ACHN (cell line): ENCODE measurements at places on chromosomes 16 and 17.

GRCh38 chr17:82531431-82531881 lies 11.9 kb downstream of the FOXK2 start:
- peak; percentile 75 for DNase-seq

DNA sequence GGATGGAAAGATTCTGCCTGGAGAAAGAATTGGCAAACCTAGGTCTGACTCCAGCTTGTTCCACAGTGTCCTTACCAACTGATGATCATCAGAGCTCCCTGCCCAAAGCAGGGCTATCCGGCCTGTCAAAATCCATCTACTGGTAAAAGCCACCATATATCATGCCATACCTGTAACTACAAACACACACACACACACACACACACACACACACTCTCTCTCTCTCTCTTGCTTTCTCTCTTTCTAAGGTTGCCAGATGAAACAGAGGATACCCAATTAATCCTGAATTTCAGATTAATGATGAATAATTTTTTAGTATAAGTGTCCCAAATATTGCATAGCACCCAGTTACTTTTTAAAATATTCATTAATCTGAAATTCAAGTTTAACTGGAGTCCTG lies 1.5 kb upstream of the MMP28 start:
- DNase-seq, result no peak

- DNase-seq, result no peak
Measured at GRCh38 chr17:80029258-80029974, 6.3 kb downstream of the TBC1D16 start.

- peak; percentile 61 for DNase-seq
Measured at GRCh38 chr17:39174920-39175694, 9.1 kb upstream of the ARL5C start.

GRCh38 chr16:55349867-55350266 lies 25.9 kb downstream of the IRX6 start:
- DNase-seq, result peak; percentile 6

DNA sequence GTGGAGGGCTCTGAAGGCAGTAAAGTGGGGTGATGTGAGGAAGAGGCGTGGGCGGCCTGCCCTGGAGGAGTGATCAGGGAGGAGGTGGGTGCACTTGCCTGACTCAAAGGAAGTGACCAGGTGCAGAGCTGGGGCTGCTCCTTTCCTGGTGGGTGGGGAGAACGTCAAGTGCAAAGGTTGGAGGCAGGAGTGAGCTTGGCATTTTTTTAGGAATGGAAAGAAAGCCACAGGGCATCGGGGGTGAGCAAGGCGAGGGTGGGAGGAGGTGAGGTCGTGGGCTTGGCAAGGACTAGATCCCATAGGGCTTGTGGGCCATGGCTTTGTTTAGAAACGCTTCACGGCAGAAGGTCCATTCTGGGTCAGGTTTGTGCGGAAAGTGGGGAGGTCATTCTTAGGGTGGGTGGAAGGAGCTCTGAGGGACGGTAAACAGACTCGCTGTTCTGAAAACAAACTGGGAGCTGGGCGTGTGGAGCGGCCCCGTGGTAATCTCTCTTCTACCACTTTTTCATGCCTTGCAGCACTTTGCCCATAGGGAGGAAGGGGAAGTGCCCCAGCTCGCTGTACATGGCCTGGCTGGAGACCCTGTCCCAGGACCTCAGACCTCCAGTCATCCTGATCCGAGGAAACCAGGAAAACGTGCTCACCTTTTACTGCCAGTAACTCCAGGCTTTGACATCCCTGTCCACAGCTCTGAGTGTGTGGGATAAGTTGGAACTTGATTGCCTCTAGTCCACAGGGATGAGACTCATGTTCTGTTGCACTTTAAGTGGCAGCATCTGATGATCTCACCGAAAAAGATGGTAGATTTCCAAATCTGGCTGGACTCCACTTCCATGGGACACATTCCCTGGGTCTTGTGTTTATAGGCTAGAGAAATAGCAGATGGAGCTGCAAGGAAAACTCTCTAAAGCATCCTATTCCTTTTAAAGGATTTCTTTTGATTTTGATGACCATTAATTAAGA lies 18.9 kb upstream of the HERPUD1 start:
- DNase-seq, result no peak

DNA sequence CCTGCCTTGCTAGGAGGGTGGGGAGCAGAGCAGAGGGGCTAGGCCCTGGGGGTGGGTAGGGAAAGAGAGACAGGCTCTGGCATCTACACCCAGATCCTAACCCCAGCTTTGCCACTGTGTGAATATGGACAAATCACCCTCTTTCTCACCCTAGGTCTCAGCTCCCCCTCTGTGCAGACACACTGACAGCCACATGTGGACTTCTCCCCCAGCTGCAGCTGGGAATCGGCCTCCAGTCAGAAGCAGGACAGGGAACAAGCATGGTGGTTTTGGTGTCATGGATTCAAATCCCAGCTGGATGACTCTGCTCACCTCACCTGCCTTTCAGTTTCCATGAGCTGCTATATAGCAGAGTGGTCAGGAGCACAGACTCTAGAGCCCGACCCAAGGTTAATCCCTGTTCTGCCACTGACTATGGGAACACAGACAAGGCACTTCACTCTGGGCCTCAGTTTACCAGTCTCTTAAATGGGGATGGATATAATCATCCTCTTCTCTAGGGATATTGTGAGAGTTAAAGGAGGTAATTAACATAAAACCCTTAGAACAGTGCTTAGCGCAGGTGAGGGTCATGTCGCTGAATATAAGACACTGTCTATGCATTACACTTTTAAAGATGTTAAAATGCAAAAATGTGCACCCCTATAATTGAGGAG lies 26.2 kb upstream of the MAP3K14 start:
- no peak for DNase-seq

DNA sequence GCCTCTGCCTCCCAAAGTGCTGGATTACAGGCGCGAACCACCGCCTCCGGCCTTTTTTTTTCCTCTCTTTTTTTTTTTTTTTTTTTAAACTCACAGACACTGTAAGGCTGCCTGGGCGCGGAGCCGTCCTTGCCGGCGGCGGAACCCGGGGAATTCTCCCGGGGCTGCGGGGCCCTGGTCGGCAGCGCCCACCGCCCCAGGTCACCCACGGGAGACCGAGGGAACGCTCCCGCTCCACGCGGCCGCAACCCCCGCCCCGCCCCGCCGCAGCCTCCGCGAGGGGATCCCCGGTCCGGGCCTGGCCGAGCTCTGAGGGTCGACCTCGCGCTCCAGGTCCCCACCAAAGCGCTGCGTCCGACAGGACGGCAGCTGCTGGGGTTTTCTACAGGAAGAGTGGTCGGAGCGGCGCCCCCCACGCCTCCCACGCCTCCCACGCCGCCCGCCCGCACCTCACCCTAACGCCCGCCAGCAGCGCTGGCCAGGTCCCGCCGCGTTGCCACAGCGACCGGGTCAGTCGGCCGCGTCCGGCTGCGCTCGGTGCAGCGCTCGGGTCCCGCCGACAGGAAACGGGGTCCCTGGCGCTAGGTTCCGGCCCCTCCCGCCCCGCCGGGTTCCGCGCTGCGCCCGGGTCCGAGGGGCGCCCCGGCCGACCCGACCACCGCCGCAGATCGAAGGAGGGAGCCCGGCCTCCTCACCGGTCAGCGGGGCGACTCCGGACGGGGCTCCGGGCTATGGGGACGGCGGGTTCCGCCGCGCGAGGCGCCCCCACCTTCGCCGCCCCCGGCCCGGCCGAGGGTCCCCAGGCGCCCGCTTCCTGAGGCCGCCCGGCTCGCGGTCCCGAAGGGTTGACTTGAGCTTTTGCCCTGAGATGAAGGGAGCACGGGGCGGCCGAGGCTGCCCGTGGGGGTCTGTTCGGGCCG lies at the start of gene CCDC57:
Gene CCDC57 (minus strand): TSS at position 512 of the 920 bp plus-strand sequence. CDS start 10,898 bp downstream, outside the sequence.
- DNase-seq, result peak; percentile 89

GRCh38 chr16:71311553-71312158 lies 22.5 kb upstream of the CMTR2 start:
- peak; percentile 41 for DNase-seq

- DNase-seq, result peak; percentile 74
Measured at GRCh38 chr16:27617665-27618064, 67.7 kb downstream of the KATNIP start.

DNA sequence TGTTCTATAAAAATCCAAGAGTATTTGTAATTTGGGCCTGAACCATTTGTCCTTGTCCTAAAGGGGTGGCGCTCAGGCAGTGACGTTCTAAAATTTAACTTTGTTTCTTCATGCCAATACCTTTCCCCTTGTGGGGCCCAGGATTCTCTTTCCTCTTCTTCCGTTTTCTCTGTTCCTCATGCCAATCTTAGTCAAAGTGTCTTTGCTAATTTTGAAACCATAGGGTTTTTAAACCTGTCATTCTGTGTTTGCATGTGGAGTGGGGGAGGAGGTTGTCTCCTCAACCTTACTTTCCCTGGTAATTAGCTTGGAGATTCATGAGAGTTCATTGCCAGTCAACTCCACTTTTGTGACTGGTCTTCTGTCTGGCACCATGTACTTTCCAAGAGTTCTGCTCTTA lies 337.1 kb downstream of the MAF start:
- DNase-seq, result no peak

DNA sequence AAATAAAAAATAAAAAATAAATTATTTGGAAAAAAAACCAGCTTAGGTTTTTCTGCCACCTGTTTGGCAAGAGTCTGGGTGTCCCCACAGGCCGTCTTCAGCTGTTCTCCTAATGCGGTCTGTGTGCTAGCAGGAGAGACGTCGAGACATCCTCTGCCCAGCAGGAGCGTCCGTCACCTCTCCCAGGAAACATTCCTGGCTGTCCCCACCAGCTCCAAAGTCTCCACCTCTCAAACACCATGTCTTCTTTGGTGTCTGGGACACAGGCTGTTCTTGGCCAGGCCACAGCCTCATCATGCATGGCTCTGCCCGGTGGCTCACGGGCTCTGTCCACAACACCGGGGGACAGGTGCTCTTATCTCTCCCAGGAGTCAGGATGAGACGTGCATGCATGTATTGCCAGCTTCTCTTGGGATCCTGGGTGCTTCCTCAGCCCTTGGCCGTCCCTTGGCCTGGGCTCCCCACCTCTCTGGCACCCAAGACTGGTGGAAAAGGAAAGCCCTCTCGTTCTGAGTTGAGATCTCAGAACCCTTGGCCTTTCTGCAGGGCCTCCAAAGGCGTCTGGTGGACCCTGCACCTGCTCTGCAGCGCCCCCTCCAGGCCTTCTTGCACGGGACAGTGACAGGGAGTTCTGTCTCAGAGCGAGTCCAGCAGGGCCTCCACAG lies 84.9 kb upstream of the CBX4 start:
- peak; percentile 68 for DNase-seq

DNA sequence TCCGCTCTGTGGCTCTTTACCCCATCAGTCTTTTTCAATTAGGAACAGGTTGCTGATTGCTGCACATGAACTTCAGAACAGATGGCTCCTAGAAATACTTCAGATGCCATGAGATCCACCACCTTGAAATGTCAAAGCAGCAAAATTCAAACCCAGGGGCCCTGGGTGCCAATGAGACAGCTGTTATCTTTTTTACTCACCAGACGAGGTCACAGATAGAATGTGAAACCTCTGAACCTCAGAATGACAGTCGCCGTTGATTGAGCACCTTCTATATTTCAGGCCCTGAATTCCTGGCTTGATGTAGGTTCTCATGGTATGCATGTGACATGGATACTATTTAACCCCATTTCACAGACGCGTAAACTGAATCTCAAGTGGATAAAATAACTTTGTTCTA lies 63.0 kb downstream of the MAF start:
- DNase-seq, result no peak

GRCh38 chr17:29549177-29549923 lies 17.5 kb downstream of the ABHD15 start:
- DNase-seq, result no peak

DNA sequence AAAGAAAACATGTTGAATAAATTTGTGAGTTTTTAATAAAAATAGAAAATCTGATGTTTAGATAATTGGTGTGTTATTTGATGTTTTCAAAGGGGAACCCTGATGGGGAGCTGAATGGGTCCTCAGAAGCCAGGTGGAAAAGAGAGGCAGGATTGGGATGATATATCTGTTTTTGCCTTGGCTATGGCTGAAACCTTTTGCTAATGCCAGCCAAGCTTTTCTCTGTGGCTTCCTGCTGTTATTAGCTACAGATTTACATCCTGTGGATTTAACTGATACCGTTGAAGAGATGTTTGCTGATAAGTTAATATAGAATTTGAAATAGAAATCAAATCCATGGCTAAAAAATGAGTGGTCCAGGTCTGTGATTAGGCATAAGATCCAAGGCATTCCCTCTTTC lies 4.2 kb upstream of the AATF start:
- DNase-seq, result no peak

DNA sequence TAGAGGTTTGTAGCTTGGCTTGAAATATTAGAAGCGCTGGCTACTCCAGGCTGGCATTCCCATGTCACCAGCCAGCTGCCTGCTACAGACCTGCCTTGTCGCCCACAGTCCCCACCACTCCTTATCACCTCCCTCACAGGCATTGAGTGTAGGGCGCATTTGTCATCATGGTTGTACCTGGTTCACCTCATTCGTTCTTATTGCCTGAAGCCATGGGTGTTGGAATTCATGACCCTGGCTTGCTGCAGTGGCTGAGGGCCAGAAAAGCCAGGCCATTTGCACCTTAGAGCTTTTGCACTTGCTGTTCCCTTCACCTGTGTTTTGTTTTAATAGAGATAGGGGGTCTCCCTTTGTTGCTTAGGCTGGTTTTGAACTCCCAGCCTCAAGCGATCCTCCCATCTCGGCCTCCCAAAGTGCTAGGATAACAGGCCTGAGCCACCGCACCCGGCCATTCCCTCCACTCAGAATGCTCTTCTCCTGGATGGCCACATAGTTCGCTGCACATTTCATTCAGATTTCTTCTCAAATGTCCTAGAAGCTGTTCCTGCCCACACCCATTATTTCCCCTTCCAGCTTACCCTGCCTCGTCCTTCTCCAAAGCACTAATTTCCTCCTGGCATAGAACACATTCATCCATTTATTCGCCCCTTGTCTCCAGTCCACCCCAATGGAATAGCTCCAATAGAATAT lies 97.6 kb downstream of the C16orf78 start:
- DNase-seq, result no peak

GRCh38 chr16:52834736-52835465 lies 217.8 kb downstream of the CHD9NB start:
- no peak for DNase-seq
